ENCODE measurements at places on chromosomes 3 and 15.

DNA sequence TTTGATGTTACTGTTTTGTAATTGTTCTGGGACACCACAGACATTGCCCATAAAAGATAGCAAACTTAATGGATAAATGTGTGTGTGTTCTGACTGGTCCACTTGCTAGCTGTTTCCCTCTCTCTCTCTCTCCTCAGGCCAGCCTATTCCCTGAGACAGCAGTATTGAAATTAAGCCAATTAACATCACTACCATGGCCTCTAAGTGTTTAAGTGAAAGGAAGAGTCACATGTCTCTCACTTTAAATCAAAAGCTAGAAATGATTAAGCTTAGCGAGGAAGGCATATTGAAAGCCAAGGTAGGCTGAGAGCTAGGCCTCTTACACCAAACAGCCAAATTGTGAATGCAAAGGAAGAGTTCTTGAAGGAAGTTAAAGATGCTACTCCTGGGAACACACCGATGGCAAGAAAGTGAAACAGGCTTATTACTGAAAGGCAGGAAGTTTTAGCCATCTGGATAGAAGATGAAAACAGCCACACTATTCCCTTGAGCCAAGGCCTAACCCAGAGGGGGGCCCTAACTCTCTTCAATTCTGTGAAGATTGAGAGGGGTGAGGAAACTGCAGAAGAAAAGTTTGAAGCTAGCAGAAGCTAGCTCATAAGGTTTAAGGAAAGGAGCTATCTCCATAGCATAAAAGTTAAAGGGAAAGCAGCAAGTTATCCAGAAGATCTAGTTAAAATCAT, 295.1 kb downstream of the CHST2 start:
- DNase-seq, result no peak

- no peak for DNase-seq
These were observed 14.9 kb downstream of the DPH3 start for GRCh38 chr3:16249886-16250285.

DNA sequence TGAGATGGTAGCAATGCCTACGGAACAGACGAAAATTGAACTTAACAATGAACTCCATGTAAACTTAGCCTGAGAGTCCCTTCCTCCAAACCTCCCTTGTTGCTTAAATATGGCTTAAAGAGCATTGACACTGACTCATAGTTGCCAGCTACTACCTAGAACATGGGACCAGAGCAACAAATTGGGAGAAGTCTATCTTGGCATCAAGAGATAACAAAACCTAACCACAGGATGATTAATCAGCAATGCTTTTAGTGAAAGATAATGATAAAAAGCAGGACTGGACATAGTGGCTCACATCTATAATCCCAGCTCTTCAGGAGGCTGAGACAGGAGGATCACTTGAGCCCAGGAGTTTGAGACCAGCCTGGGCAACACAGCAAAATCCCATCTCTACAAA, 117.8 kb upstream of the MNS1 start:
- no peak for DNase-seq

GRCh38 chr15:94230431-94230882, 904 bp upstream of the MCTP2 start:
- no peak for DNase-seq

DNA sequence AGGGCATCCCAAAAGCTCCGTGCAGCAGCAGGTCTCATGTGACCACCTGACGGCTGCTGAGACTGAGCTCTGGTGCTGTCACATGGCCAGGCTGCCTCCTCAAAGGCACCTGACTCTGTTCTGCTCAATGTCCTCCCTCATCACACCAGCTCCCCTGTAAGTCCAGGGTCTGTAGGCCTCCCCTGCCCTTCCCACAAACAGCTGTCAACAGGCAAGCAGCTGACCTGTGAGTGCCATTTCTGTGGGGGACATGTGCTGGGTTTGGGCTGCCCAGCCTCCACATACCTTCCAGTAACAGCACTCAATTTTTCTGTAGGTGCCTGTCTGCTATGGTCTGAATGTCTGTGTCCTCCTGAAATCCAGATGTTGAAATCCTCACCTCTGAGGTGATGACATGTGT, 11.2 kb downstream of the NUP210 start:
- no peak for DNase-seq

DNA sequence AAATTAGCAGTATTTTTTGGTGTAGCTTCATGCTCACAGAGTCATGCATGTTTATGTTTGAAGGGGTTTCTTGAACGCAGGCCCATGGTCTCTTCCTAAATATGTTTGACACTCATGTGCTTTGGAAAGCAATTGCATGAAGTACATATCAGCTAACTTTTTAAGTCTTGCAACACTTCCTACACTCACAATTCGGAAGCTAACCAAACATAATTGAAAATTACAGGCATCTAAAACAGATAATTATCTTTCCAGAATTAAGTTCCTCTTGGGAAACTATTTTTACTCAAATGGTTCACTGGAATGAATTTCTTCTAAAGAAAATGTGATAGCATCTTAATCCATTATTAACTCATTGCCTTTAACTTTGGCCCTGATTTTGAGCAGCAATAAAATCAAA, 438.9 kb downstream of the RAP2B start:
- DNase-seq, result no peak

DNA sequence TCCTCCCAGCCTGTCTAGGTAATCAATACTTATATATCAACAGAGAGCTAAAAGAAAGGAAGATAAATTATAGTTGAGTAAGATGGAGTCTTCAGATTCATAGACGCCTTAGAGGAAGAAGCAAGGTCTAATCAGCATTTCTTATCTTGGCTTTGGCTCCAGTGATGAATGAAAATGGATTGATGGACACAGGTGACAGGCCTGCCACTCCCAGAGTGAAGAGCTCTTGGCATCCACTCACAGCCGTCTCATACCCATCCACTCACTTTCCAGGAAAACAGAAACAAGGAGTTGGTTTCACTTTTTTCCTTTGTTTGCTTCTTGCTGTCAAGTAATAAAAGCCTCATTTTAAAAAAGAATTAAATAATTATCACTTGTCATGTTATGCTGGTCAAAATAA, 168.2 kb downstream of the MFSD1 start:
- no peak for DNase-seq

DNA sequence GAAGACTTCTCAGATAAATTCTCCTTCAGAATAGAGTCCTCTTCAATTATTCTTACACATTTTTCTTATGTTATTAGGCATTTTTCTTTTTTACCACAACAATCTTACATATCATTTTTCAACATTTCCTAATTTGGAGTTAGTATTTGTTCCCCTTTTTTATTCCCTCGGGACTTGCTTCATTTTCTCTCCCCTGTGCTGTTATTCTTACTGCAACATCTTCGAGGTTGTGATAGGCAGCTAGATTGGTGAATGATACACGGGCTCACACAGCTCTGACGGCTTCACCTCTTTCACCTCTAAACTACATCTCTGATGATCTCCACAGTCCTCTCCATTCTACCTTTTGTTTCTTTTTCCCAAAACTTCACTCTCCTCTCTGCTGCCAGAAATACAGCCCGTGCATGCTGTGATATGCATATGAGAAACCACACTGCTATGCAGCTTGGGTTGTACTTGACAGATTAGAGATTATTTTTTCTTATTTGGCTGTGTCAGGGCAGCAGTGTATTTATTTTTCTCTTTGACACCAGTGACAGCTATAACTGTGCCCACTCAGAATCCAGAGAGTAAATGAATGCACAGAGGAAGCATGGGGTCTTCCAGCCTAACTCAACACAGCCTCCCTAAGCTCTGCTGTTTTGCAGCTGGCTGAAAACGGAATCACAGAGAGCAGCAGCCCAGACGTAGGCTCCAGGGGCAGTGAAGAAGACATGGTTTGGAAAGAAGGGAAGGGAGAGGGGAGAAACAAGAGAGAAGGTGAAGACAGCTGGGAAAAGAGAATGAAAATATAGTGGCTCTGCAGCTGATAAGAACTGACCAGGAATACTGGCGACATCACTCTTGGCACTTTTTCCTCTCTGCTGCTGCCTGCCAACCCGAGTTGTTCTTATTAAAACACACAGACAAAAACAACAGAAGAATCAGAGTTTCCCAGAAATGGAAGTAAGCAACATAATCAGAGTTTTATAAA, 61.8 kb downstream of the SLC9A9 start:
- DNase-seq, result no peak

GRCh38 chr3:182487611-182488010, 305.7 kb upstream of the ATP11B start:
- no peak for DNase-seq

GRCh38 chr3:172846103-172846561, 95.6 kb downstream of the ECT2 start:
- no peak for DNase-seq

DNA sequence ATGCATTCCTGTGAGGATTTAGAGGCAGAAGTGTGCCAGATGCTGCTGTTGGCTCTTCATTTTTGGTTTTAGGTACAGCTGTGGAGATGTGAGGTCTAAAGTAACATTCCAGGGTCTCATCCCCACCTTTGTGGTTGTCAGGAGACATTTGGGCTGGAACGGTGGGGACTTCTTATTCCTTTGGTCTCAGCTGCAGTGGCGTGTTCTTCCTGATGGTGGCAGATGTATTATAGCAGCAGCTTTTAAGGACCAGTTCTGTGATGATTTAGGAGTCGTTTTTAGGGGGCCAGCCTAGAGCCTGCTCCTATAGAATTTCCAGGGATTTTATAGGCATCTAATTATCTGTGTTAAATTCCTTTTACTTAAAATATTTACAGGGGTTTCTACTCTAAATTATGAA, 221.0 kb upstream of the EOMES start:
- DNase-seq, result peak; percentile 15

DNA sequence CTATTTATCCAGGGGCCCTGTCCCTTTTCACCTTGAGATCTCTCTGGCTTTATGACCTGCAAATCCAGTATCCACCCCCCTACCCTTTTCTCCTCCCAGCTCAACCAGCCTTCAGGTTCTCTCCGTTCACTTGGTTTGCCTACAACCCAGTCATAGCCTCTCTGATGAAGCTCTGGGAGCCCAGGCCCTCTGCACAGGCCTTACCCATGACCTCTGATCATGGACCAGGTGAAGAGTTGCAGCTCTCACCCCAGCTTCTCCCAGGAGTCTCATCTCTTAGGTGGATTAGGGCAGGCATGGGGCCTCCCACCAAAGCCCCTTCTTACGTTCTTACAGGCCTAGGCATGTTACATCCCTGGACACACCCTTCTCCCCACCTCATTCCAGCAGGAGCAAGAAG, 59.8 kb downstream of the EXOG start:
- DNase-seq, result no peak

Data from CD4-positive, alpha-beta T cell treated with Interleukin-12 subunit alpha and Interleukin-12 subunit beta, for 1 hour (primary cell).